ENCODE measurements at places on chromosomes 7 and 10. TPM values are rescaled to one million over a fixed set of nuclear protein-coding genes. Genes with fewer than 3 reads are reported as not detected.

RNLS gene
- total RNA-seq, result 12.6 TPM

LIPA gene
- total RNA-seq, result 37.8 TPM

HIP1 gene
- 10.2 TPM for total RNA-seq

NODAL gene
- not detected for total RNA-seq

ELMO1 gene
- 0.16 TPM for total RNA-seq

PPRC1 gene
- total RNA-seq, result 7.3 TPM

SEPTIN7 gene
- 181 TPM for total RNA-seq

IDI2 gene
- not detected for total RNA-seq

C7orf57 gene
- not detected for total RNA-seq

TMEM229A gene
- total RNA-seq, result not detected

SYT15B gene
- not detected for total RNA-seq

MRLN gene
- not detected for total RNA-seq

OPALIN gene
- not detected for total RNA-seq

DBF4 gene
- total RNA-seq, result 5.7 TPM

SPDYE6 gene
- total RNA-seq, result not detected

SGCE gene
- 97.0 TPM for total RNA-seq

COL17A1 gene
- 0.94 TPM for total RNA-seq

UNC5B gene
- total RNA-seq, result 11.4 TPM

MBL2 gene
- not detected for total RNA-seq

SUV39H2 gene
- 5.8 TPM for total RNA-seq

CRYGN gene
- total RNA-seq, result 0.47 TPM

SAP25 gene
- total RNA-seq, result not detected

GATA3 gene
- total RNA-seq, result not detected

CLEC5A gene
- not detected for total RNA-seq

NUDT5 gene
- total RNA-seq, result 56.8 TPM

TEX36 gene
- total RNA-seq, result not detected

ASB10 gene
- total RNA-seq, result not detected

GBX1 gene
- not detected for total RNA-seq

SYT15 gene
- total RNA-seq, result under 0.01 TPM

HDAC9 gene
- 3.5 TPM for total RNA-seq

NCOA4 gene
- 203 TPM for total RNA-seq

NKX1-2 gene
- not detected for total RNA-seq

PTPRN2 gene
- 0.34 TPM for total RNA-seq

LRIT1 gene
- not detected for total RNA-seq

INA gene
- total RNA-seq, result 0.47 TPM

SPDYE16 gene
- total RNA-seq, result under 0.01 TPM

ADRA2A gene
- not detected for total RNA-seq

GIMAP7 gene
- not detected for total RNA-seq

C10orf53 gene
- total RNA-seq, result not detected

TSPAN33 gene
- total RNA-seq, result 0.16 TPM

PITX3 gene
- 0.16 TPM for total RNA-seq

GLUD1 gene
- 254 TPM for total RNA-seq

GIMAP1 gene
- 0.09 TPM for total RNA-seq

SEMA4G gene
- total RNA-seq, result 1.6 TPM
